ENCODE measurements at places on chromosomes 7 and 10. TPM values are rescaled to one million over a fixed set of nuclear protein-coding genes. Genes with fewer than 3 reads are reported as not detected.

GRCh38 chr10:119702583-119702982 lies 23.3 kb upstream of the INPP5F start:
- no peak for DNase-seq

DNA sequence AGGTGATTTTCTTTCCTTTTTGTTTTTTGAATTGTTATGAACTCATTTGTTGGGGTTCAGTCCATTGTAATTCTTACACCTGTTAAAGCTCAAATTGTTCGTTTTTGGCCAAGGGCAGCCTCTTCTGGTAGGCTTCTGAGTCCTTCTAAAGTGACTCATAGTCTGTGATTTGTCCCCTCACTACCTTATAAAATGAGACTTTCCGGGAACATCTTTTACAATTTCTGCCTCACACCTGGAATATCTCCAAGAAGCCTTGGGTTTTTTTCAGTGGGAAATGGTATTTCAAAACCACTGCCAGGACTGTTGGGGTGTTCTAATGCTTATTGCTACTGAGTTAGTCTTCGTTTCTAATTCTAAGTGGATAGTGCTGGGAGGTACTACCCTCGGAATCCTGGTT lies 56.7 kb downstream of the BMPR1A start:
- no peak for DNase-seq

- DNase-seq: no peak
These were observed 20.3 kb upstream of the PFKP start for GRCh38 chr10:3046981-3047547.

DNA sequence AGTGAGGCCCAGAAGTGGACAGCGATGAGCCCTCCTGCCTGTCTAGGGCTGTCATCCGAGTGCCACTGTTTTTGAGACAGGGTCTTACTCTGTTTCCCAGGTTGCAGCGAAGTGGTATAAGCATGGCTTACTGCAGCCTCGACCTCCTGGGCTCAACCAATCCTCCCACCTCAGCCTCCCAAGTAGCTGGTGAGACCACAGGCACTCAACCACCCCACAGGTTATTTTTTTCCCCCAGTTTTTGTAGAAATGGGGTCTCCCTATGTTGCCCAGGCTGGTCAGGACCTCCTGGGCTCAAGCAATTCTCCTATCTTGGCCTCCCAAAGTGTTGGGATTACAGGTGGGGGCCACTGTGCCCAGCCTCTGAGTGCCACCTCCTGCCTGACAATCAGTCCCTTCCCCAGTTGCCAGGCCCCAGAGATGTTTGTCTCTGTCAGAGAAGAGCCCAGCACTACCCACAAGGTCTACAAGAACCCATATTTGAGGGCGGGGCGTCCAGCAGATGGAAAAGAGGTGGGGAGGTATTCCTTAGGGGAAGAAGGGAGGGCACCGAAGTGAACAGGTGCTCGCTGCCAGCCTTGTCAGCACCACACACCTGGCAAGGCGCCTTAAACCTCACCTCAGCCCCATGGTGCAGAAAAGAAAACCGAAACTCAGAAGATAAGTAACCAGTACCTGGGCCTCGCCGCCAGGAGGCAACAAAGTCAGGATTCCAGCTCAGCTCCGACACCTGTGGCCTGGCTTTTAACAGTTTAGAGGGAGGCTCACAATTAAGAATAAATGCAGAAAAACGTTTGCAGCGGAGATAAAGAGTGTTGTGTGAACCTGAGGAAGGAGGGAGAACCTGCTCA lies 77.4 kb upstream of the ANLN start:
- no peak for DNase-seq

GRCh38 chr10:102776779-102777456 lies 33.2 kb downstream of the WBP1L start:
- peak; percentile 85 for DNase-seq

DNA sequence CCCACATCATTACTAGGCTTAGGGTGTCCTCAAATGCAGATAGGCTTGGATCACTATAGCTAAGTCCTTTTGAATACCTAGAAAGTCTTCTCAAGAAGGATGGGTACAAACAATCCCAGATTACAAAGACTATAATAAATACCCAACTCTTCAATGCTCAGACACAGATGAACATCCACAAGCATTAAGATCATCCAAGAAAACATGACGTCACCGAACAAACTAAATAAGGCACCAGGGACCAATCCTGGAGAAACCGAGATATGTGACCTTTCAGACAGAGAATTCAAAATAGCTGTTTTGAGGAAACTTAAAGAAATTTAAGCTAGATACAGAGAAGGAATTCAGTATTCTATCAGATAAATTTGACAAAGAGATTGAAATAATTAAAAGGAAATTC lies 108.0 kb upstream of the PLPP4 start:
- DNase-seq: no peak

- DNase-seq: no peak
These were observed 459.9 kb downstream of the PLXNA4 start for GRCh38 chr7:132116369-132116768.

GRCh38 chr7:28830846-28831245 lies 127.3 kb downstream of the TRIL start:
- DNase-seq: no peak

DNA sequence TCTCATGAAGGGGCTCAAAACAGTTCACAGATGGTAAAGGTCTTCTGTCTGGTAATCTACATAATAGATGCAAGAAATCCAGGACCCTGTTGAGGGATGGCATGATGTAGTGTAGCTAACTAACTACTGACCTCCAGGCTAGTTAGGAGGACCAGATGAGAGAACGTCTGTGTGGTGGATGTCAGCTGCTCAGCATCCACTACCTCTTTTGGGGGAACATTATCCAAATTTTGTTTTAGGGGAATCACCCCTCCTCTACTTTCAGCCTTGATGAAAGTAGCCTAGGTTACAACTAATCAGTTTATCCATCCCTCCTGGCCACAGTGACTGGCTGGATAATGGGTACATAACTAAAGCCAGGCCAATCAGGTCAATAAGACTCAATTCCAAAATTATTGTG lies 246.0 kb downstream of the RNLS start:
- no peak for DNase-seq

GRCh38 chr10:24370877-24371276 lies 161.9 kb downstream of the KIAA1217 start:
- DNase-seq: no peak

DNA sequence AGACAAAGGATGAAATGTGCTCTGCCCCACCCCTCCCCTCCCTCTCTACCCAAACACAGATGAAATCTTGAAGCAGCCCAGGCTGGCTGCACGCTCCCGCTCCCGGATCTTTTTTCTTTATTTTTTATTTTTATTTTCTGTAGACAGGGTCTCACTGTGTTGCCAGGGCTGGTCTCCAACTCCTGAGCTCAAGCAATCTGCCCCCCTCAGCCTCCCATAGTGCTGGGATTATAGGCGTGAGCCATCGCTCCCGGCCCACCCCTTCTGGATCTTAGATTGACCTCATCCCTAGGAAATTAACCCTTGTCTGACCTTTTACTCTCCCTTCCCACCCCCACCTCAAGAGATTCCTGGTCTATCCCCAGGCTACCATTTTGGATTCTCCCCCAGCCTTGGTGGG lies 14.3 kb downstream of the TACR2 start:
- no peak for DNase-seq

- no peak for DNase-seq
These were observed 288.2 kb downstream of the POU6F2 start for GRCh38 chr7:39265641-39266591.

The PDK4 gene
- total RNA-seq: 13.2 TPM

The DCLRE1C gene
- 7.5 TPM for total RNA-seq

The UBN2 gene
- total RNA-seq: 5.1 TPM

The MUC3A gene
- not detected for total RNA-seq

The GSAP gene
- total RNA-seq: 2.6 TPM

The SPDYE8 gene
- total RNA-seq: not detected
